ENCODE measurements at places on chromosomes 5 and 9.

- no peak for DNase-seq
These were observed 25.6 kb downstream of the LYRM7 start for GRCh38 chr5:131196331-131196730.

GRCh38 chr5:128395073-128395472 lies 143.0 kb downstream of the FBN2 start:
- DNase-seq: no peak

- no peak for DNase-seq
These were observed 54.5 kb upstream of the CTNNA1 start for GRCh38 chr5:138698713-138699112.

DNA sequence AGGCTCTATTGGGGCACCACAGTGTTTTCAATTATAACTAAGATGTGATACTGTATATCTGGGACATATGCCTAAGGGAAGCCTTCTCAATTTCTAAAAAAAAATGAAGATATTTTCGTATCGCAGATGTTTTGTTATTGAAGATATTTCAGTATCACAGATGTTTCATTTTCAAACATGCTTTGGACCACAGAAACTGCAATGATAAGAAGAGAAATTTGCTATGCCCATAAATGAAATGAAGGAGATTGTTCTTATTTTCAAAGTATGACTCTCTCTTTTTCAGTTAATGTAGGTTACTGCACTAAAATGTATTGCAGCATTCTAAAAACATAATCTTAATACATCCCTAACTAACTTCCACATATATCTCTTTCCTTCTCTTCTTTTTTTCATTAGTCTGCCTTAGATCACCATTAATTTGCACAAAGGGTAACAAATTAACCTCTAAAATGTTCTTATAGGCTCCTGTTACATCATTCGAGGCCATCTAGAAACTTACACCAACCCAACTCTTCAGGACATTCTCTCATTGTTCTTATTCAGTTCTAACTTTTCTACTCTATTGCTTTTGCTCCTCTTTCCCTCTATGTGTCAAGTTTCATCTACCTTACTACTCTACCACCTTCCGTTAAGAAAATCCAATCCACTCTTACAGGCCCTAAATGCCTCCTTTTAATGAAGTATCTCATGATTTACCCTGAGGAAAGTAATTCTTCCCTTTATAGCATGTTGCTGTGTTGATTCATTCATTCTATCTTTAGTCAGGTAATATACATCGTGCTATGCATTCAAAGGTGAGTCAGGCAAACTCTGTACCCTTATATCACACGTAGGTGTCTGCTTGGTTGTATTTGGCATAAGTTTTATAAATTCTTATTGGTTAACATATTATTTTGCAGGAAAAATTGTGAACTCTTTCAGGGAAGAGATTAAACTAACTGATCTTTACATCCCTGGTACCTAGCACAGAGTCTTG lies 70.5 kb downstream of the ST8SIA4 start:
- DNase-seq: no peak

GRCh38 chr5:127040796-127041520 lies 10.6 kb upstream of the MARCHF3 start:
- DNase-seq: no peak

All from cerebellar nuclear complex (tissue), 1 donor.